Right cardiac atrium (tissue), 5 donors: ENCODE measurements at places on chromosomes 12 and 14.
A peak's percentile ranks its signal among the peaks of the same experiment; 100 is the strongest.

- DNase-seq, result no peak
Measured at GRCh38 chr12:120425797-120426196, 12.1 kb upstream of the COX6A1 start.

DNA sequence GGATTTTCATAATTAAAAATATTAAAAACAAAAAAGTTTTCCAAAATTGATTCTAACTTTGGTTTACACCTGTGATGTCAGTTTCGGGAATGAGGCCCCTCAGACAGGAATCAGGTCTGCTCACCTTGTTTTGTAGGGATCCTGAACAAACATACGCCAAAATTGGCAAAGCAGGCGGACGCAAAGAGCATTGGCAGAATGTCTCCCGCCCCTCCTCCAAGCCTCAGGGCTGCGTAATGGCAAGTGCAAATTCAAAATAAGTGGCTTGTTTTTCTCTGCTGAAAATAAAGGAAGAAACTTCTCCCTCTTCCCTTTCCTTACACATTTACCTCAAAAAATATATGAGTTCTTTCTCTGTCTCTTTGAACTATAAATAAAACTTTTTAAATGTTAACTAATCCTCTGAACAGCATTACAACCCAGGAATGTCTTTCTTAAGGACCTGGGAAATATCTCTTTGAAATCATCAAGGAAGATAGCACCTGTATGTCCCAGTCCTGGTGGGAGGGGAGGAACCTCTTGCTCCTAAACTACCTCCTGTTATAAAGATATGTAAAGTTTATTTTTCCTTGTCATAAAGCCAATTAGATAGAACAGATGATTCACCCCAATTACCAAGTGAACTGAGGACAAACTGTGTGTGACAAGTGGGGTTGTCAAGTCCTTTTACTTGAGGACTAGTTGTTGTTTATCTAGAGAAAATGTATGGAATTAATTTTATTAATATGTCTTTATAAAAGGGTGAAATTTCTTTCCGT is 16.5 kb downstream of the OR6J1 start:
- no peak for DNase-seq

GRCh38 chr14:95432144-95433093 is 84.0 kb downstream of the SYNE3 start:
- DNase-seq, result peak; percentile 76

- no peak for DNase-seq
Measured at GRCh38 chr12:118908811-118909210, 72.5 kb upstream of the SRRM4 start.

DNA sequence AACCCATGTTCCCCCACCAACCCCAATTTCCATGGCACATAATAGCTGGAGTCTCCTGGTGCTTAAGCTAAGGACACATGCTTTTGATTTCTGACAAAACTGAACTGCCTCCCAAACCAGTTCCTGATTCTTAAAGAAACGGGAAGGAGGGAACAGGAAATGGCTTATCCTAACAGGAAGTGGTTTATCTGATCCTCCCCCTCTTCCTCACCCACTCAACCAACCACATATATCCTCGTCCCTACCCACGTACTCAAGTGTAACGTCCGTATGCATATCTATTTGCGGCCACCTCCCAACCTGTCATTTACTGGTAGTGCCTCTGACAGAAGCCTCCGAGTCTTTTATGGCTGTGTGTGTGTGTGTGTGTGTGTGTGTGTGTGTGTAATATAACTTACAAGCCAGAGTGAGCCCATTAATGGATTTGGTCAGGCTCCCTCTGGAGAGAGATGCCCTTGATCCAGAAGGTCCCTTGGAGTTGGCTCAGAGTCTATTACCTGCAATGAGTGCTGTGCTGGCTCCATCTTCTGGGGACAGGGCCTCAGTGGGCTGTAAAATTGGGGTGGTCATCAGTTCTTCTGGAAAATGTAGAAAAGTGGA is 7.7 kb downstream of the DAZAP2 start:
- no peak for DNase-seq

DNA sequence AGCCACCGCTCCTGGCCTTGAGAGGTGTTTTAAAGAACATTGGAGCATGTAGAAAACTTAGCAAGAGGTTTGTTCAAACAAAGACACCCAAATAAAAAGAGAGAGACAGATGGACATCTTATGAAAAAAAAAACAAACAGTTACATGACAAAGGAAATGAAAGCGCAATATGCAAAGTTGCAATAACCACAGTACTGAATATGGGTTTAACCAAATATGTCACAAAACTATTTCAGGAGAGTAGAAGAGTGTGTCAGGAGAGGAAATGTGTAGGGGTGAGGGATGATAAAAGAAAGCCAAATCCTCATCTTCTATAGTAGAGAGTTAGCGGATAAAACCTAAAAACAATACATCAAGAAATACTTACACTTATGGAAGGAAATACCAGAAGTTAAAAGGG is 98.4 kb downstream of the GTF2A1 start:
- no peak for DNase-seq

DNA sequence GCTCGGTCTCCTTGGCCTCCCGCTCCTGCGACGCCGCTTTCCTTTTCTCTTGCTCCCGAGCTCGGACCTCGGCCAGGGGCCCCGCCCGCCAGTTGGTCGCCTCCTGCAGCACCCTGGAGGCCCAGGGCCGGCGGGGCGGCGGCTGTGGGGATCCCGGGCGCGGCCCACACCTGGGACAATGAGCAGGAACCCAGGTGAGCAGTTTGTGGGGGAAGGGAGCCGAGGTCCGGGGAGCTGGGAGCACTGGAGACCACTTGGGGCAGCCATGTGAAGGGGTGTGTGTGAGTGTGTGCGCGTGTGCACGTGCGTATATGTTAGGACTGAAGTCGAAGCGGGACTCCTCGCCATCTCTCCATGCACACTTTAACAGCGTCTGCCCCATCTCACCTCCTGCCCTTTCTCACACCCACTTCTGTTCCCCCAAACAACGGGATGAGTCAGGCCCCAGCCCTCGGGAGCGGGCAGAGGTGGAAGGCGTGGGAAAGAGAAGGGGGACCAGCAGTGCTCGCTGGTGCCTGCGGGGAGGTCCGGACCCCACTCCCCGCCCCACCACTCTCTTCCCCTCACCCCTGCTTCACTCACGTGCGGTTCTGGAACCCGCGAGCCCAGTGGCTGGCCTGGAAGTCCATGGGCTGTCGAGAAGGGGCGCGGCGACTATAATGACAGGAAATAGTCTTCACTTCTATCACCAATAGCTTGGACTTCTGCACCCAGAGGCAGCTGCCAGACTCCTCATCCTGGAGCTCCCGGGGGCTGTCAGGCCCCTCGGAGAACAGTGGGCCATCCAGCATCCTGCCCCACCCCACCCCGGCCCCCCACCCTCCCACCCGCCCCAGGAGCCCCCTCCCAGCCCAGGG is 450 bp downstream of the DDN start:
- DNase-seq, result peak; percentile 69

DNA sequence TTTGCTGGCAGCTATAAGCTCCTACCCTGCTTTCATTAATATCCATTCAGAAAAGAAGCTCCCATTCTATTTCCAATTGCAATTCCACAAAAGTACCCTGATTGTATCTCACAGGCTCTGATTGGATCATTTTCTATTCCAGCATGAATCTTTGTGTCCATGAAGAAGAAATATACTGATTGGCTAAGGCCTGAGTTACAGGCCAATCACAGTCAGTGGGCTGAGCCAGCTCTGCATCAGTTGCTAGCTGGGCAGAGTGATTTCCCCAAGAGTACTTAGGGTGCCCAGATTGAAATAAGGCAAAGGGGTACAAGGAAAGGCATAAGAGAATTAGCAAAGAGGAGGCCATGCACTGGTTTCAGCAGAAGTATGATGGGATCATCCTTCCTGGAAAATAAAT is 14.4 kb downstream of the ART4 start:
- no peak for DNase-seq

- DNase-seq, result no peak
Measured at GRCh38 chr12:125129179-125129571, 63.9 kb downstream of the AACS start.

GRCh38 chr12:25014961-25015360 is 66.1 kb upstream of the BCAT1 start:
- no peak for DNase-seq

DNA sequence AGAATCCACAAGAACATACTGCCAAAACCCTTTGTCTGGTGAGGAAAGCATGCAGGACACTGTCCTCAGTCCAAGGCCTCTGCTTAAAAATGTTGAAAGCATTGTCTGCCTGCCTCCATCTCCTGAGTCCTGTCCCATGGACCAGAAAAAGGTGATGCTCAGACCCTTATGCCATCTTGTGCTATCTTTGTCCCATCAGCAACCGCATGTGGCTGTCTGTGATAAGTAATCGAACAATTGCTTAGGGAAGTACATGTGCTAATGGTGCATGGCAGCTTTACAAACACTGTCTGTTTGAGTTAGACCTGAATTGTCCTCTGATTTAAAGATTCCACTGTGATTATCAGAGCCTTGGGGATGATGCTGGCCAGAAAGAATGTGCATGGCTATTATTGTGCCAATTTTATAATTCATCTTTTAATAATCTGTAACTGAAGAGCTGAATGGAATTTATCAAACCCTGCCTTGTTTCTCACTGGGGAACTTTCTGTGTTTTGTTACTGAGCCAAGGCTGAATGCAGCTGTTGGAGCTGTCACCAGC is 177.5 kb downstream of the DACT1 start:
- no peak for DNase-seq

GRCh38 chr12:64256166-64256800 is 34.2 kb upstream of the KICS2 start:
- no peak for DNase-seq

- DNase-seq, result no peak
Measured at GRCh38 chr12:51812871-51813270, 35.6 kb downstream of the FIGNL2 start.

- peak; percentile 85 for DNase-seq
Measured at GRCh38 chr12:3342051-3342450, 149.0 kb upstream of the PRMT8 start.

GRCh38 chr12:11961686-11962085 is 109.1 kb upstream of the BCL2L14 start:
- DNase-seq, result no peak

- DNase-seq, result peak; percentile 55
Measured at GRCh38 chr14:94548999-94549985, 11.9 kb upstream of the SERPINA4 start.

- no peak for DNase-seq
Measured at GRCh38 chr12:118463677-118464076, 87.3 kb downstream of the SUDS3 start.

DNA sequence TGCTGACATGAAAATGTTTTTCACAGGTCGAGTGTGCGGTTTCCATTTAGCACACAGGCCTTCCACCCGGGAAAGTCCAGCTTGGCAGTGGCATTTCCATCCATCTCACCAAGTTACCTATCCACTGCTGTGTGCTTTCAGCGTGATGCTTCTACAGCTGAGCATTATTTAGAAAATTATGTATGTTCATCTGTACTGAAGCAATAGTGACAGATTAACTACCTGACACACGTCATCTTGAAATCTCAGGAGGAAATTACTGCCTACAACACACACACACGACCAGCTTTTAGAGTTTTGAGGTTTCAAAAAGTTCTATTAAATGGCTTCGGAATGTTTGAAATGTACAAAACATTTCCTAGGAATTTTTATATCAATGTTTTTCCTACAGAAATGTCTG is 39.4 kb downstream of the IFNG-AS1 start:
- no peak for DNase-seq

DNA sequence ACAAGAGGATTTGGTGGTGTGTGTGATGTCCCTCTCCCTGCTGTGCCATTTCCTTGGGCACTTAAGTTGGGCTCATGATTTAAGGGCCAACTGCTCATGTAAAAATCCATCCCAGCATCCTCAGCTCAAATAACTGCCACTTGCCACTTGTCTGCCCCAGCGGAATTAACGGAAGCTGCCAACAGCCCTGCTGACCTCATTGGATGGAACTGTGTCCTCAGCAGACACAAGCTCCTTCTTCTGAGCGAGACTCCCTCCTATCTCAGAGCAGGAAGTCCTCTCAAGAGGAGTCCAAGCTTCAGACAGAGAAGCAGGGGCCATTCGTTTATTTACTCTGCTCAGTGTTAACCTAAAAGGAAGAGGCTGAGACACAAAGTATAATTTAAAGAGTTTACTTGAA is 29.6 kb upstream of the PRMT8 start:
- no peak for DNase-seq

DNA sequence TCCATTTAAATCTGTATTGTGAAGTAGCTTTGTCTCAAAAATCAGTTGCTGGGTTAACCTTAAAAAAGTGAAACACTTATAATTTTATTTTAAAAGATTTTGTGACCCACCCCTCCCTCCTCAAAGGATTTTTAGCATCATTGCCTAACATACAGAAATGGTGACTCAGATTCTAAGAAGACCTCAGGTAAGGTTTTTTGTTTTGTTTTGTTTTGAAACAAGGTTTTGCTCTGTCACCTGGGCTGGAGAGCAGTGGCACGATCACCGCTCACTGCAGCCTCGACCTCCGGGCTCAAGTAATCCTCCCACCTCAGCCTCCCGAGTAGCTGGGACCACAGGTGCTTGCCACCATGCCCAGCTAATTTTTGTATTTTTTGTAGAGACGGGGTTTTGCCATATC is 74.2 kb downstream of the GNS start:
- DNase-seq, result no peak

GRCh38 chr12:34605955-34606748 is 583.9 kb downstream of the ALG10 start:
- DNase-seq, result no peak

GRCh38 chr12:80721326-80721725 is 4.6 kb downstream of the MYF5 start:
- no peak for DNase-seq

DNA sequence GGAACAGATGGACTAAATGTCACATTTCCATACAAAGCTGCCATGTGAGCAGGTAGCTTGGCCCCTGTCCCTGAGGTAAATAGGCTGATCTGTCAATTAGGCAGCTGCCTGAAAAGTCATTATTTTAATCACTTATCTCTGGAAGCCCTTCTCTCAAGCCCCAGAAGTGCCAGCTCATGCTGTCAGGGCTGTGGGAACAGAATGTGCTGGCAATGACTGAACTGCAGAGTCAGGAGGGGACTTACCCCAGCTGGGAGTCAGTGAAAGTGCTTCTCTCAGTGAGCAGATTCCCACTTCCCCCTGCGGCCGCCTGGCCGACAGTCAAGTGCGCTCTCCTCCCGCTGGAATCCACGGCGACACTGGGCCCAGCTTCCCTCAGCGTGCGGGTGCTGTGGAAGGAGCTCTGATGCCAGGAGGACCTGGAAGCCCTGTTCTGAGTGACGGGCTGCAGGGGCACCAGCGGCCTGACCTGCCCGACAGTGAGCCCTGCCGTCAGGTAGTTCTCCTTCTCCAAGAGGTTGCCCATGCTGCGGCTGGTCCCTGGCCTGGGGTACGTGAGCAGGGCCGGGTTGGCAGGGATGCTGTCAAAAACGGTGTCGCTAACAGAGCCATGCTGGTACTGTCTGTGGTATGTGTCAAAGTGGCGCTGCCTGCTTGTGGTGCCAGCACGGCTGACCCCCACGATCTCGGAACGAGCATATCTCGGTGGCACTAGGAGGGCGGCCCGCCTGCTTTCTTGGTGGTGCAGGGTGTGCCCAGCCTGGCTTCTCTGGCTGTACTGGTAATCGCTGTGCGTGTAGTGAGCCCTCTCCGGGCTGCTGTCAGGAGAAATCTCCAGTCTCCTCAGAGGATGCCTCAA is 18.7 kb downstream of the PKP2 start:
- peak; percentile 93 for DNase-seq

DNA sequence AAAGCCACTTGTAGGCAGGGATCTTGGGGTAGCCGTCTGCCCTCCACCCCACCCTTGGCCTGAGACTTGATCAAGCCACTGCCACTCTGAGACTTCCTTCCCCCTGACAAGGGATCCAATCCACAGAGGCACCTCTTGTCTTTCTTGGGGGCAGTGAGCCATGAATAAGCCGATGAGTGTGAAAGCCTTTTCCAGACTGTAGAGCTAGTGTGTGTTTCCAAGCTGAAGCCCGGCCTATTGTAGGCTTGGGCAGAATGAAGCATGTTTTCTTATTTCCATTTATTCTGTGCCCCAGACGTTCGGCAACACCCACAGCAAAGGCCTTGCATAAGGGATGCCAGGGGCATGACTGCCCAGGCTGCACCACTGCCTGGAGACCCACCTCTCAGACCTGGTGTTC is 991.6 kb downstream of the BCL11B start:
- DNase-seq, result no peak
